ENCODE measurements at places on chromosomes 1 and 21.

DNA sequence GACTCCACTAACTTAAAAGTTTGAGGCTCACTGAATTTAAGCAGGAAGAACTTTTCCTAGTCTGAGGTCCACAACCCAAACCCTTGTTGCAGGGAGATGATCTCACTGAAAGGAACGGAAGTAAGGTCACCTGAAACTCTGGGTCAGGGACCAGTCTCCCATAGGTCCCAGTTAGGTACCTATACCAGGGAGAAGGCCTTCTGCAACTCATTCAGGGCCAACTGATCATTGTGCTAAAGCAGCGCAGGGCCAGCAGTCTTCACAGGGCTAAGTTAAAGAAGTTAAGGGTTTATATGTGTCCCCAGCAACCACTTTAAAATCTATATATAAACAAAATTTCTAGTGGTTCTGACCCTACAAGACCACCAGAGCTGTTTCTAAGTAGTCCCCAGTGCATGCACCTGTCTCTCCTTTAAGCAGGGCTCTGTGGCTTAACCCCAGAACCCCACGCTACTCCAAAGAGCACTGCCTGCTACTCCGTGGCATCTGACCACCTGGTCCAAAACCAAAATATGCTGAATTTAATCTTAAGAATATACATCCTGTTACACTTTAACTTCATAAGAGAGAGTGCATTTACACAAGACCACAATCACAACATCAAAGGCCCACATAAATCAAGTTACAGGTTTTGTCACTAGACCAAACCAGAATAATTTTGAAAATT is 2.8 kb downstream of the SRSF10 start:
- no peak for DNase-seq

DNA sequence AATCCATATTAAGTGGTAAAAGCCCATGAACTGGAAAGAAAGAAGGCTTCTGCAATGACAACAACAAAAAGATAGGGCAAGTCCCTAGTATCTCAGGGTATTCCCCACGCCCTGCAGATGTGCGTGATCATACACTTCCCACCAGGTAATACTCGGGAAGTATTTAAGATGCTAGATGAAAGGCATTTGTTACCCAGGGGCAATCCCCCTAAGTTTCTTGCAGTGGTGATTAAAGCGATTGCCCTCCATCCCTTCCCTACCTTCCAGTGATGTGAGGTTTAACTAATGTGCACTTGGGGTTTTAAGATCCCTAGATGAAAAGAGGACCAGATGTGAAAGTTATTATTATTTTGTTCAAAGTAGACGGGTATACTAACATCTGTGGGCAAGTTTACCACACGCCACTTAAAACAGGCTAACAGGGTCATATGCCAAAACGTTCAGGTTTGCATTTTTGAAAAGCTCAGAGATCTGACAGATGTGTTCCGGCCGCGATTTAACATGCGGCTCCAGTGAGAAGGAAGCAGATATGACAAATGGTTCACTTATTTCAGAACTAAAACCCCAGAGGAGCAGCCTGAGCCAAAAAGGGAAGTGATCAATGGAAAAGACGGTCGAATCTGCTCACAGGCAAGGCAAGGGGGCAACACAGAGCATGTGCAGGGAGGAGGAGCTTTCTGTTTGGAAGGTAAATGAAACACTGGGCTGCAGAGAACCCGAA is 17.4 kb downstream of the TIAM1 start:
- no peak for DNase-seq

DNA sequence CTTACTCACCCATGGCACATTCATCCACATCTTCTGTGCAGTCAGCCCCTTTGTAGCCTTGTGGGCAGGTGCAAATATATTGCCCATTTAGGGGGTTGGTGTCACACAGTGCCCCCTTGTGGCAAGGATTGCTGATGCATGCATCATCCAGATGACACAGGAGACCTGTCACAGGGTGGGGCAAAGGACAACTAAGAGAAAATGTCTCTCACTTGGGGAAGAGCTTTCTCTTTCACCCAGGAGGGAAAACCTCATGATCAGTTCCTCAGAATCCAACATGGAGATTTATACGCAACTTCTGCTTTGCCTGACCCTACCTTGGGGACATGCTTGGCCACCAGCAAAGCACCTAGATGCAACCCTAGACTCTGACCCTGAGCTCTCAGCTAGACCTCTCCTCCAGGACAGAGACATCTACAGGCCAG is 71.8 kb upstream of the ADAM30 start:
- peak; percentile 76 for DNase-seq

GRCh38 chr1:172870901-172871606 is 179.7 kb downstream of the TNFSF18 start:
- DNase-seq: no peak

GRCh38 chr1:233496993-233497392 is 116.9 kb upstream of the KCNK1 start:
- no peak for DNase-seq

- no peak for DNase-seq
Measured at GRCh38 chr1:198019126-198019525, 102.0 kb downstream of the LHX9 start.

GRCh38 chr1:24990779-24991641 is 60.9 kb upstream of the RUNX3 start:
- DNase-seq: no peak

GRCh38 chr1:22471078-22471477 is 19.4 kb downstream of the ZBTB40 start:
- no peak for DNase-seq

GRCh38 chr1:169588785-169589485 is 2.7 kb upstream of the F5 start:
- DNase-seq: no peak

GRCh38 chr1:88327391-88328267 is 356.4 kb upstream of the PKN2 start:
- no peak for DNase-seq

DNA sequence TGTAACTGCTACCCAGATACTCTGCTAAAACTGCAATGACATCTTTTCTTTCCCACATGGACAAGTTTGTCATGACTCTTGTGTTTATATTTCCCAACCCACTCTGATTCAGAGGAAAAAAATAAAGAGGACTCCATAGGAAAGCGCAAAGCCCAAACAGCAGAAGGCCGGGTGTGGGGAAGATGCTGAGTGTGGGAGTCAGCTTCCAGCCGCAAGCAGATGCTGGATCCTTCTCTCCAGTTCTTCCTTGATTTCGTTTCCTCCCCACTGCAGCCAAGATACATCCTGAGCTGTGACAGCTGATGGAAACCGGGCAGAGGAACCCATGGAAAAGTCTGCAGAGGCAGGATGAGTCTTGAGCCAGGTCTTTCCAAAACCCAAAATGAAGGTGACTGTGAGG is 498.2 kb downstream of the PLPP3 start:
- no peak for DNase-seq

DNA sequence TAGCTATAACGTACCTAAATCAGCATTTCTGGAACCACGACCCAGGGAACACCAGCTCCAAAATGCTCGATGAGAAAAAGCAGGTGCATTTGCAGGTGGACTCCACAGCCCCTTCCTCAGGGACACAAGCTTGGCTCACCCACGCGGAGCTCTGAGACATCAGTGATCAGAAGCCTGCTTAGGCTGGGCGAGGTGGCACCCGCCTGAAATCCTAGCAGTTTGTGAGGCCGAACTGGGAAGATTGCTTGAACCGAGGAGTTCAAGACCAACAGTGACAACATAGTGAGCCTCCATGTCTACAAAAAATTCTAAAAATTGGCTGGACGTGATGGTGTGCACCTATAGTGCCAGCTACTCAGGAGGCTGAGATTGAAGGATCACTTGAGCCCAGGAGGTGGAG is 2.5 kb upstream of the TSPEAR start:
- DNase-seq: no peak

DNA sequence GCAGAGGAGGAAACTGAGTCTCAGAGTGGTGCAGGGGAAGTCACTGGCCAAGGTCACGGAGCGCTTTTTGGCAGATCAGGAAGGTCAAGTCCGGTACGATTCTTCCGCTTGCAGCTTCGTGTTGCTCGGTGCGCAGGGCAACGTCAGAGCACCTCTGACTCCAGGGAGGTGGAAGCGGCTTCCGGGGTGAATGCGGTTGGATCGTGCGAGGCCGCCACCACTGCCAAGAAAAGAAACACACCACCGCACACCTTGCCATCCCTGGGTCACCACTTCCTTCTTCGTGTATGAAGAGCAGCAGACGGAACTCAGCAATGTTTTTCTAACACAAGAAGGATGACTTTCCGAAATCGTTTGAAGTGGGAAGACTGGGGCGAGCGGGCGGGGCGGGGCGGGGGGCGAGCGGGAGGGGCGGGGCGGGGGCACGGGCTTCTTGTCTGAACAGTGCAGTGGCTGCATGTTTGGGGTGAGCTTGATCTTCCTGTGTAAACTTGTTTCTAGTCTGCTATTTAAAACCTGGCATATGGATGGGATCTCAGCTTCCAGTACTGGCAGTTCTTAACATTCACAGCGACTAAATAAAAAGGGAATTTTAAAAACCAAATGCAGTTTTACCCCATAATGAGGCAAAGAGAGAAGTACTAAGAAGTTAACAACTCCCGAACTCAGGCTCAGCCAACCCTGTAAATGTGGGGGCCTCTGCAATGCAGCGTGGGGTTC is 300.0 kb downstream of the RRAGC start:
- no peak for DNase-seq

GRCh38 chr1:2347896-2348295 is 43.5 kb downstream of the MORN1 start:
- DNase-seq: no peak

GRCh38 chr21:34513129-34513675 is 1.2 kb upstream of the KCNE1 start:
- no peak for DNase-seq

DNA sequence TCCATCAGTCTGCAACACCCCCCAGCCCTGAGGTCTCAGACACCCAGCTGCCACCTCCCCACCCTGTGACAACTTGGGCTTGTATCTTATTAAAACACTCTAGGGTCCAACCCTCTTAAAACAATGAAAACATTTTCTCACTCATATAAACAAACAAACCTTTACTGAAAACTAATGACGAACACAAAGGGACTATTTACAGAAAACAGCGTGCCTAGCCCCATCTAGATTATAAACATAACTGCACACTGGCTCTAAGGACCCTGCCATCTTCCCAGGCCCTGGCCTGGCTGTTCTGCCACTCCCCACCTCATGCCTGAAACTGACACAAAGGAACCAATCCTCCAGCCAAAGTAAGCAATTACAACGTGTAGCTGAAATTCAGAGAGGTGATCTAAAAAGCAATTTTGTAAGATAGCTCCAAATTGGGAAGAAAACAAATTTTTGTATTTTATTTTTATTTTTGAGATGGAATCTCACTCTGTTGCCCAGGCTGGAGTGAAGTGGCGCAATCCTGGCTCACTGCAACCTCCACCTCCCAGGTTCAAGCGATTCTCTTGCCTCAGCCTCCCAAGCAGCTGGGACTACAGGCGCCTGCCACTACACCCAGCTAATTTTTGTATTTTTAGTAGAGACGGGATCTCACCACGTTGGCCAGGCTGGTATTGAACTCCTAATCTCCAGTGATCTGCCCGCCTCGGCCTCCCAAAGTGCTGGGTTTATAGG is 40.9 kb downstream of the CAPZB start:
- no peak for DNase-seq

DNA sequence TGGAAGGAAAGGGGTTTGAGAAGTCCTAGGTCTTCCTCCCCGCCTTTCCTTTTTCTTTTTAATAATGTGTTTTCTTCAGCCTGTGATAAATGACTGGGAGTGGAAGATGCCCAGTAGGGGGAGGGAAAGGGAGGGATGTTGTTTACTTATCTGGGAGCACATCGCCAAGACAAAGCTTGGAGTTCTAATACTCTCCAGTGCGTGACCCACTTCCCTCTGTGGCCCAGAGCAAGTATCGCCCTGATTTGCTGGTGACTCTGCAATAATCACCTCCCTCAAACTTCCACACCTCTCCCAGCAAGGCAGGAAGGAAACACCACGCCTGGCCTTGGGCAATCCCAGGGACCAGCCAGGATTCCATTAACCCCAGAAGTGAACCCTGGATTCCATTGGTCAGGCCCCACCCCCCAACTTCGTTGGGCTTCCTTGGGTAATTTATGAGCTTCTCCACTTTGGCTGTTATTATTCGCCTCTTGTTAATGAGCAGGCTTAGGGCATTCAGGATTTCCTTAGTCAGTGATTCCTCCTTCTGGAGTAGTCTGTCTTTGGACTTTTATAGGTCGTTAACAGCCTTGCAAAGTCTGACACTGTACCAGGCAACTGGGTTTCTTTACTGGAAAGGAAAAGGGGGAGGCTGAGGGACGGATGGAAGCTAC is 24.3 kb upstream of the GRHL3 start:
- no peak for DNase-seq
